ENCODE measurements at places on chromosomes 13 and 19. TPM values are rescaled to one million over a fixed set of nuclear protein-coding genes. Genes with fewer than 3 reads are reported as not detected.

SUGP1 gene
- 60.9 TPM for total RNA-seq

CEACAM7 gene
- not detected for total RNA-seq

ZNF382 gene
- 4.6 TPM for total RNA-seq

KIR3DL1 gene
- total RNA-seq: 0.19 TPM

LILRB4 gene
- 0.46 TPM for total RNA-seq

LILRA1 gene
- not detected for total RNA-seq

LRRC25 gene
- not detected for total RNA-seq
